ENCODE measurements at places on chromosomes 12 and 14.

DNA sequence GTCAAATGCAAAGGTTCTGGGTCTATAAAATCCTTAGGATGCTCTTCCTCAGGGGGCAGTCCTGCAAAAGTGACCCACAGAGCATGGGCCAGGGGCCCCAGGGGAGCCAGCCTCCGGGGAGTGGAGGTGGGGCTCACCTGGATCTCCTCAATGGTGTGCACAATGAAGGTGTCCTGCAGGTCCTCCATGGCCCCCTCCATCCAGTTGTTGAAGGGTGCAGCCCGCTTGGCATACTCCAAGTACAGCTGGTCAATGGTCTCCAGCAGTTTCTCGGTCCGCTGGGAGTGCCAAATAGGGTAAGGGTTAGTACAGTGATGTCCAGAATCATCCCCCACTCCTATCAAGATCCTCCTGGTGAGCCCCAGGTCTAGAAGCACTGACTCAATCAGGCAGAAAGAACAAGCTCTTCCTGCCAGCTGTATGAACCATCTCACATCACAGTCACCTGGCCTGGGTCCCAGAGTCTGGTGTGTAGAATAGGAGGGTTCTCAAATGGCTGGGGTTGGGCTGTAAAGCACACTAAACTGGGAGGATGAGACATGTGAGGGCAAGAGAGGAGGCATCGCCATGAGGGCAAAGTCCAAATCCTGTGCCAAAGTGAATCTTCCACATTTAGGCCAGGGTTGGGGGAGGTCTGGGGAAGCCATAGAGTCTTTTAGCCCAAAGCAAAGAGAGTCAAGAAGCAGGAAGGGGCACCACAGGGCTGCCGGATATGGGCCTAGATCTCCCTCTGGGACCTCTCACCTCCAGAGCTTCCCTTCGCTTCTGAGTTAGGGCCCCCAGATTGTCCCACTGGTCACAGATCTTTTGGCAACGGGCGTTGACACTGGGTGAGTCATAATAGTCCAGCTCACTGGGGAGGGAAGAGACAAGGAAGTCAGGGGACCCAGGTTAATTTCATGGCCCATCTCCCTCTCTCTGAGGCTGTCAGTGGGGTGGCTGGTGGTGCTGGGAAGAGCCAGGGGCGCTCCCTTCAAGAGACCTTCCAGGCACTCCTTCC lies 91.5 kb upstream of the ZFP36L1 start:
- DNase-seq: no peak

DNA sequence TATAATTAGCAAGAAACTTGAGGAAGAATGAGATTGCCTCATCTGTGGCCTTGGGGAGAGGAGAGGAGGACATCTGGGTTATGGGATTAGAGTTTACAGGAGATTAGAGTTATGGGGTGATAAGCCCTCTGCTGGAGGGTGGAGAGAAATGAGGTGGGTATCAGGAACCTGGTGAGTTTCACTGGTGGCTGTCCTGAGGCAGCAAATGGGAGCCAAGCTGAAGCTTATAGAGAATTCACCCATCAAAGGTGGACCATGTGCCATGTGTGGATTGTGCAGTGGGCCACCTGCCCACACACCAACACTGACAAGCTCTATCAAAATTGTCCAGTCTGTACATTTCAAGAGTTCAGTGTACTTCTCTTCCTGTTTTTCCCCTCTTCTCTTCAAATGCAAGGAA lies 135.3 kb downstream of the AEBP2 start:
- DNase-seq: no peak

- DNase-seq: peak; percentile 29
Observed at GRCh38 chr12:75784591-75784990, 247.0 kb downstream of the PHLDA1 start.

DNA sequence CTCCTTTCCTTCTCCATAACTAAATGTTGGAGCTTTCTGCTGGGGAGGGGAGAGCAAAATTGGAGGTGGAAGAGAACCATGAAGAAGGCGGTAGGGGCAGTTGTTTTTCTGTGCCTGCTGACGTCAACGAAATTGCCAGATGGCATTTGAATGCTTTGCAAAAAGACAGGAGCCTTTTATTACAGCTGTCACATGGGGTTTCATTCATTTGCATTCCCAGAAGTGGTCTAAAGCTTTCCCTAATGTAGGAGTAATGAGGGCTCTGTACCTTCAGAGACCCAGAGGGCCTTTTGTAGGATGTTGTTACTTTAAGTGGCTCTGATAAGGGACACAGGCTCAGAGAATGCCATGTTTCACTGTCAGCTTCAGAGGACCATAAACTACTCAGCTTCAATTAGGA lies 107.1 kb upstream of the SLCO1C1 start:
- DNase-seq: peak; percentile 95

GRCh38 chr12:75603475-75603874 lies 92.1 kb upstream of the KRR1 start:
- DNase-seq: no peak

DNA sequence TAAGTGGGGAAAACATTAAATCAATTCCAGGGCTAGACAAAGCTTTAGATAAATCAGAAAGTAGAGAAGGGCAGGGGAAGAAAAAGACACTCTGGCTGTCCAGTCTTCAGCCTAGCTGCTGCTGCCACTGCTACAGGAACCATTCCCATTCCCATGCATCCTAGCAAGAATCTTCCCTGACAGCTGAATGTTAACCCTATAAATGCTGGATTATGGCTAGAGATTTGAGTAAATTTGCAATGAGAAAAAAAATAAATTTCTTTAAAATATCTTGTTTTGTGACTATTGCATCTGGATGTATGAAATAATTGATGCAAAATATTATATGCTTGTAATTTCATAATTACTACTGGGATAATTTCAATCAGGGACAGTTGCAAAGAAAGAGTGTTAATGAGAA lies 15.0 kb upstream of the CDKN3 start:
- DNase-seq: no peak

DNA sequence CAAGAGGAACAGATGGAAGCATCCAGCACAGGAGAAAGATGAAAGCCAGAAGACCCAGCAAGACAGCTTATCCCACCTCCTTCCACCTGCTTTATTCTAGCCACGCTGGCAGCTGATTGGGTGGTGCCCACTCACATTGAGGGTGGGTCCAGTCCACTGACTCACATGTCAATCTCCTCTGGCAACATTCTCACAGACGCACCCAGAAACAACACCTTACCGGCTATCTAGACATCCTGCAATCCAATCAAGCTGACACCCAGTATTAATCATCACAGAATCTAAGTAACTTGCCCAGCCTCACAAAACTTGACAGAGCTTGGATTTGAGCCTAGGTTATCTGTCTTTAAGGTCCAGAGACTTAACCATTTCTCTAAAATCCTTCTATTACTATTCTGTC lies 208.9 kb downstream of the PAH start:
- no peak for DNase-seq
